Mucosa of descending colon (tissue), 3 donors: ENCODE measurements at places on chromosomes 6 and 20. TPM values are rescaled to one million over a fixed set of nuclear protein-coding genes. Genes with fewer than 3 reads are reported as not detected.

- no peak for DNase-seq
Measured at GRCh38 chr6:162181741-162182401, 545.7 kb downstream of the PRKN start.

GRCh38 chr20:3494218-3494617 lies 23.4 kb downstream of the ATRN start:
- DNase-seq = no peak

DNA sequence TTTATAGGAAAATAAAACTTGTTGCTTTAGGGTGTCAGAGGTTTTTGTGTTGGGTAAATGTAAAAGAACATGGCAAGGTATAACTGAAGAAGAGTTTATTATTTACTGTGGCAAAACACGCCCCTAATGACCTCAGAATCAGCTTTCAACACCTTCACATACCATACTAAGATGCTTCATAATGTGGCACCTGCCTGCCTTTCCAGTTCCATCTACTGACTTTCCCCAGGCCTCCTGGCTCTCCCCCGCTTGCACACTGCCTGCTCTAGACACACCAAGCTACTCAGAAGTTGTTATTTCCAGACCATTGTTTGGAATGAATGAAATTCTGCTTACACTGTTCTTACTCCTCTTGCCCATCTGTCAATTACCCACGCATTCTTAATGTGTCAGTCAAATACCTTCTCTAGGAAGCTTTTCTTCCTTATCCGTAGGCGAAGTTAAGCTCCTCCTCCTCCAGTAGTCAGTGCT lies 1.8 kb downstream of the TIAM2 start:
- no peak for DNase-seq

GRCh38 chr20:37226889-37227288 lies 34.7 kb downstream of the GHRH start:
- DNase-seq = peak; percentile 59

DNA sequence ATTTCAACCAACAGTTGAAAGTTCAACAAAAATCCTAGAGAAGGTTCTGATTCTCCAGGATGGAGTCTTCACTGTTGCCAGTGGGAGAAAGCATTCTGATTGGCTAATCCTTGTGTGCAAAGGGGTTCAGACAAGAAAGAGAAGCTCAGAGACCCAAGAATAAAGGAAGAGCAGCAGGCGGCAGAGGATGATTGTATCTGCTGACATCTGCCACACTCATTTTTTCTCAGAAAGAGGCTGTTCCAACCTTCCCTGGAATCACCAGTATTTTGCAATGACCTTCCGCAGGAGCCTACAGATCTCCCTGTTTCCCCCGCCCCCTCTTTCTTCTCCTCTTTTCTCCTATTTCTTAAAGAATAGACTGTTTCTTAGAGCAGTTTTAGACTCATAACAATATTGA lies 376.7 kb downstream of the CDH26 start:
- no peak for DNase-seq

DNA sequence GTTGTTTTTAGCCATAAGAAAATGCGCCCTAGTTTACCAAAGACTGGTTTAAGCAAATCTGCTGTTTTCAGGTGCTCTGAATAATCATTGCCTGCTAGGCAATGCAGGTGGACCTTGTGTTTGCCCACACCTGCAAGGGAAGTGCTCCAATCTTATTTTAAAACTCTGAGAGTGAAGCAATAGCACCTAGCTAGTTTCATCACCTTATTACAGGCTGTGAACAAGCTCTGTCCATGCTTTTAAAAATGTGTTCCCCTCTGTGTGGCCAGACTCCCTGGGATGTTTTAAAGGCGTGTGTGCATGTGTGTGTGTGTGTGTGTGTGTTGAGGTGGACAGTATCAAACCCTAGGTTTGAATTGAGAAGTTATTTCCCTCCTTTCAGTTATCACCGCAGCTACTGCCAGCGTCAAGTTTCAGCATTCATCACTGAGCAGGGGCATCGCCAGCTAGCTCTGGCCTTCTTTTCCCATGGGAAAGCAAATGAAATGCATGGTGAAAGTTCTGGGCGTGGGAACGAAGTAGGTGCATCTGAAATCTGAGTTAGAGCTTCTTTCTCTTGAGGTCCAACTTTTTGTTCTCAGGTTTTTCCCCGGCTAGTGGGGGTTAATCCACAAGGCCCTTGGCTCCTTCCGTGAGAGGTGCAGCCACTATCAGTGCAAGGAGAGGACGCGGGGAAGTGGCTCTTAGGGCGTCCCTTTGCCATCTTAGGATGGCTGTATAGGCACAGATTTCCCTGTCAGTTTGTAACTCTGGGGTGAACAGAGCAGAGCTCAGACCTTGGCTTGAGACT lies 30.8 kb downstream of the DUSP22 start:
- no peak for DNase-seq

DNA sequence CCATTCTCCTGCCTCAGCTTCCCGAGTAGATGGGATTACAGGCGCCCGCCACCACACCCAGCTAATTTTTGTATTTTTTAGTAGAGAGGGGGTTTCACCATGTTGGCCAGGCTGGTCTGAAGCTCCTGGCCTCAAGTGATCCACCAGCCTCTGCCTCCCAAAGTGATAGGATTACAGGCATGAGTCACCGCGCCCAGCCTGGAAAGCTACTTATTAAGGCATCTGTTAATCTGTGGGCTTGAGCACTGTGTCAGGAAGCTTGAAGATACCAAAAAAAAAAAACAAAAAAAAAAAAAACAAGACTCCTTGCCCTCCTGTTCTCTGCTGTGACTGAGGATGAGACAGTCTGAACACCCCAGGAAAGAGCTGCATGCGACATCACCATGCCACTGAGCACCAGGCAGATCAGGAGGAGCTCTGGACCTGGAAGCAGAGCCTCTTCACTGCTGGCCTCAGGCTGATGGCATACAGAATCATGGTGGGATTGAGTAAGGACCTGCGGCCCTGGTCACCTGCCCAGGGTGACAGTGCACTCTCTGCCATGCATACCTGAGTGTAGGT lies 166.5 kb upstream of the SNX9 start:
- no peak for DNase-seq

GRCh38 chr20:13929836-13930235 lies 60.6 kb downstream of the SEL1L2 start:
- no peak for DNase-seq

GRCh38 chr6:26105842-26106241 lies 18.6 kb downstream of the HFE start:
- DNase-seq = no peak

DNA sequence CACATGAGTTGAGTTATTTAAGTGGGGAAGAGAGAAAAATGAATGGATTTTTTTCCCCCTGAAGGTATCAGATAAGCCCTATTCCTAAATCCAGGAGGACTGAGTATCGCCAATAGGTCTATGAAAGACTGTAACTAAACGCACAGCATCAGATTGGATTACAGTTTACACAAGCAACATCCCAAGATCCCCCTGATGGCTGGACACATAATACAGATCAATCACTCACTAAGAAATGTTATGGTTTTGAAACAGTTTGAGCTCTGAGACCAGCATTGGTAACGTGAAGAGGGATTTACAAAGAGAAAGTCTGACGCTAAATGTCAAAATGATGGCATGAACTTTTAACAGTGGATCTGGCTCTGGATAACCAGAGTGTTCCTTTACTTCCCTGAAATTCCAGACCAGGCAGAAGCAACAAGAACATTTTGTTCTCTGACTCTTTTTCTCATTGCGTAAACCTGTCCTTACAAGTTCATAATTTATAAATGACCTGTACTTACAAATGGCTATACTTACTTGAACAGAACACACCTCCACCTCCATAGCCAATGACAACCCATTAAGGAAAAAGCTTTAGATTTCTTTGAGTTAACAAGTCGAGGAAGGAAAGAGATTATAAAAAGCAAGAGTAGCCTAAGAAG lies 131.8 kb upstream of the BEND3 start:
- DNase-seq = no peak

- no peak for DNase-seq
Measured at GRCh38 chr6:39282774-39283173, 31.4 kb downstream of the KCNK17 start.

GRCh38 chr6:4616311-4616710 lies 159.9 kb upstream of the CDYL start:
- no peak for DNase-seq

DNA sequence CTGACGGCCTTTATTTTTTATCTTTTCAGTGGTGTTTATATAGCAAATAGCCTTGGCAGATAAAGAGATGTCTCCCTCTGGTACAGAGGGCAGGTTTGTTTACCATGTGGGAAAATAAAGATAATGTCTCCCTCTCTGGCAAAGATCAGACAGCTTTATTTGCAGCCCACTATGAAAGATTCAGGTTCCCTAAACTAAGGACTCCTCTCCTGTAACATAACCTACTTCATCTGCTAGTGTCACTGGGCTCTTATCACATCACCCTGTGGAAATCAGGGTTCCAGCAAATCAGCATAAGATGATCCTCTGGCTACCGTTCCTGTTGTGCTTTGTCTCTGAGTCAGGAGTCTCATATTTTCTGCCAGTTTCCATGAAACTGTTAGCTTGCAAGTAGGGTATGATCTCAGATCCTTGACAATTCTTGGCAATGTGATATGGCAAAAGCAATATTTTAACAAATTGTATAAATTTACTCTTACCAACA lies 3.1 kb downstream of the FBXL4 start:
- no peak for DNase-seq

GRCh38 chr6:158358450-158359077 lies 46.3 kb downstream of the TULP4 start:
- peak; percentile 59 for DNase-seq

- no peak for DNase-seq
Measured at GRCh38 chr6:3227363-3228045, at the start of gene TUBB2B. TUBB2B (minus strand) TSS chr6:3227653; CDS start chr6:3227543, 110 bp downstream.

COL12A1 gene
- total RNA-seq = 6.1 TPM

SLCO4A1 gene
- 13.3 TPM for total RNA-seq

HSPA1B gene
- total RNA-seq = 172 TPM

OR12D3 gene
- not detected for total RNA-seq

GSTA5 gene
- total RNA-seq = not detected

BNIP5 gene
- total RNA-seq = 12.6 TPM
